ENCODE measurements at places on chromosomes 5 and 9. TPM values are rescaled to one million over a fixed set of nuclear protein-coding genes. Genes with fewer than 3 reads are reported as not detected.

The CACFD1 gene
- 19.4 TPM for total RNA-seq

The DRD1 gene
- 4.7 TPM for total RNA-seq

The PFDN1 gene
- total RNA-seq = 45.5 TPM

The DBH gene
- total RNA-seq = not detected

The CDH6 gene
- 37.4 TPM for total RNA-seq

The KDM3B gene
- total RNA-seq = 70.6 TPM

The ZNF608 gene
- total RNA-seq = 80.9 TPM

The CD274 gene
- 0.49 TPM for total RNA-seq

The ZNF354C gene
- 43.8 TPM for total RNA-seq

The TSSK1B gene
- not detected for total RNA-seq

The FIBCD1 gene
- 0.74 TPM for total RNA-seq

The ARL10 gene
- 63.9 TPM for total RNA-seq

The ADAM19 gene
- 9.8 TPM for total RNA-seq

The TRMO gene
- 12.0 TPM for total RNA-seq

The PCDHGA8 gene
- 5.4 TPM for total RNA-seq

Measured in temporal lobe (tissue), 4 donors.